ENCODE measurements at places on chromosomes 16 and 17.

- DNase-seq: no peak
Measured at GRCh38 chr17:16345565-16345964, 7.7 kb downstream of the CENPV start.

DNA sequence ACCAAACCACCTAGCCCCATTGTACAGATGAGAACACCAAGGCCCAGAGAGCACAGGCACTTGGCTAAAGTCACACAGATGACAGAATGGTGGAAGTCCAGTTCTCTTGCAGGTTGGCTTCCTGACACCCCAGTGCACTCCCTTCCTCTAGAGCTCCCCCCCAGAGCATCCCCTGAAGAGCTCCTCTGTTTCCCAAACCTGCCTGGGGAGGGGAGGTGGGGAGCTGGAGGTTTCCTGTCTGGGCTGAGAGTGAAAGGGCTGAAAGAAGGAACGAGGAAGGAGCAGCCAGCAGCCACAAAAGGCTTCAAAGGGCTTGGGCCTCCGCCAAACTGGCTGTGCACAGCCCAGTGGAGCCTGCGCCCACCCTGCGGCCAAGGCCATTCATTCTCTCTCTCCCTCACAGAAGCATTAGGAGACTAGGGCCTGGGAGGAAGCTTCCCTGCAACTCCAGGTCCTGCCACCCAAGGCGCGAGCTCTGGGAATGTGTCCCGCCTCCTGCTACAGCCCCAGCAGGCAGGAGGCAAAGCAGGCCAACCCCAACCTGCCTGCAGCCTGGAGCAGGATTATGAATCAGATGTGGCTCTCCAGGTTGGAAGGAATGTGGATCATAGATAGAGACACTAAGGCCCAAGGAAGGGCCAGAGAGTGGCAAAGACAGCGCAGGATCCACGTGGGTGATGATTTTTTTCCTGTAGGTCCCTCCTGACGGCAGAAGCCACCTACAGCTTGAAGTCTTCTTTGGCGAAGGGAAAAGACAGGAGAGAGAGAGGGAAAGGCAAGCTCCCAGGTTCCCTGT lies 913 bp downstream of the SLC13A5 start:
- DNase-seq: no peak

DNA sequence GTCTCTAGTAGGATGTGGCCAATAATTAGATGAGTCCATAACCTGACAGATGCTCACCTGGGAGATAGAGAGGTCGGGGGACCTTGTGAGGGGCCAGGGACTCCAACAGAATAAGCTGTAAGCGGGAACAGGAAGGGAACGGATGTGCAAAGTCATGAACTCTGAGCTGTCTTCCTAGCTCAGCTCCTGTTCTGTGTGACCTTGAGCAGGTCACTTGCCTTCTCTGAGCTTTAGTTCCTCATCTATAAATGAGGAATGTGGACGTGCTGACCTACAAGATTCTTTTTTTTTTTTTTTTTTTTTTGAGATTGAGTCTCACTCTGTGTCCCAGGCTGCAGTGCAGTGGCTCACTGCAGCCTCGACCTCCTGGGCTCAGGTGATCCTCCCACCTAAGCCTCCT lies 58.9 kb downstream of the AKAP1 start:
- no peak for DNase-seq

DNA sequence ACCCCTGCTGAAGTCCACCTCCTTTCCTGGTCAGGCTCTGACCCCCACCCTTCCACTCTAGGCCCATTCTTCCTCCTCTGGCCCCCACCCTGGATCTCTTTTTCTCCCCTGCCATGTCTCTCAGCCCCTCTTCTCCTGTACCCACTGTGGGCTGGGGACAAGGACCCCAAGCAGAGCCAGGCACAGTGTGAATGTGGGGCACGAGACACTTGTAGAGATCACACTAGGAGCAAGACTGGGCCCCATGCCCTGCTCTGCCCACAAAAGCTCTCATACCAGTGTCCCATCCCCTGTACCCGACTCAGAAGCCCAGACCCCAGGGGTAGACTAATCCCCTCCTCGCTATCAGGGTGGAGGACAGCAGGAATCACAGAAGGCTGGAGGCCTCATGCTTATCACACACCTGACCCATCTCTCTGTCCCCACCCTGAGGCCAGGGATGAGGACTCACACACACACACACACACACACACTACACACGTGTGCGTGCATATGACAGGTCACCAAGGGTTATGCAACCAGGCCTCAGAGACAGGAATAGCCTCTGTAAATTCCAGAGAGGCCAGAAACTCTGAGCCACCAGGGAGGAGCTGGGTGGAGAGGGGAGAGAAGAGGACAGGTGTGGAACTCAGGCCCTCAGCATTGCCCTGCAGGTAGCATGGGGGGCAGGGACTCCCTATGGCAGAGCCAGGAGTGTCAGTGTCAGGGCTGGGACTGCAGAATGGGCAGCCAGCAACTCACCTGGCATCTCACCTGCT lies 21.1 kb downstream of the ARHGAP27 start:
- DNase-seq: no peak

- peak; percentile 90 for DNase-seq
Measured at GRCh38 chr17:57874434-57875289, 24.8 kb upstream of the MRPS23 start.

GRCh38 chr17:6078458-6078871 lies 8.3 kb downstream of the WSCD1 start:
- DNase-seq: no peak

GRCh38 chr16:10090816-10091215 lies 91.4 kb downstream of the GRIN2A start:
- no peak for DNase-seq

DNA sequence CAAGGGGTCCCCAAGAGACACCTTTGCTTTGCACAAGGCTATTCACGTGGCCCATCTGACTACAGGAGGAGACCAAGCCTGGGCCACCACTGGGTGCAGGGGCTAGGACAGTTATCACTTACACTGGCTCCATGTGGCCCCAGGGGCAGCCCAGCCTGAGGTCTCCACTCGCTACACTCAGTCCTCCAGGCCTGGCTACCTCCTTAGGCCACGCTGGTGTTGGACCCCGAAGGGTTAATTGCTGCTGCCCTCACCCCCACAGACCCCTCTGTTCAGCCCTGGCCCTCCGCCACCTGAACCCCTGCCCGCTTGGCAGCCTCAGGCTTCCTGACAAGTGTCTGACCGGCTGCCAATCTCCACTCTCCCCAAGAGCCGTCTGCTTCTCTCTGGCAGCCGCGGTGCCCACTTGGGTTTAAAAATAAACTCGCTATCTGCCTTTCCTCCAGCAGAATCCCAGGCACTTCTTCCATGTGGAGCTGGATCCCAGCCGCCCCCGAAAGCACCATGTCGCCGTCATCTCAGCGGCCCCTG lies 27.8 kb downstream of the ADAM11 start:
- no peak for DNase-seq

DNA sequence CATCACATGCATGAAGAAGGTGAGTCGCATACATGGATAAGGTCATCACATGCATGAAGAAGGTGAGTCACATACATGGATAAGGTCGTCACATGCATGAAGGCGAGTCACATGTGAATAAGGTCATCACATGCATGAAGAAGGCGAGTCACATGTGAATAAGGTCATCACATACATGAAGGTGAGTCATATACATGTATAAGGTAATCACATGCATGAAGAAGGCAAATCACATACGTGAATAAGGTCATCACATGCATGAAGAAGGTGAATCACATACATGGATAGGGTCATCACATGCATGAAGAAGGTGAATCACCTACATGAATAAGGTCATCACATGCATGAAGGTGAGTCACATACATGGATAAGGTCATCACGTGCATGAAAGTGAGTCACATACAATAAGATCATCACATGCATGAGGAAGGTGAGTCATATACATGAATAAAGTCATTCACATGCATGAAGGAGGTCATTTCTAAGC lies 105.1 kb upstream of the SDK2 start:
- no peak for DNase-seq

- no peak for DNase-seq
Measured at GRCh38 chr17:38419508-38419981, 8.7 kb upstream of the ARHGAP23 start.

DNA sequence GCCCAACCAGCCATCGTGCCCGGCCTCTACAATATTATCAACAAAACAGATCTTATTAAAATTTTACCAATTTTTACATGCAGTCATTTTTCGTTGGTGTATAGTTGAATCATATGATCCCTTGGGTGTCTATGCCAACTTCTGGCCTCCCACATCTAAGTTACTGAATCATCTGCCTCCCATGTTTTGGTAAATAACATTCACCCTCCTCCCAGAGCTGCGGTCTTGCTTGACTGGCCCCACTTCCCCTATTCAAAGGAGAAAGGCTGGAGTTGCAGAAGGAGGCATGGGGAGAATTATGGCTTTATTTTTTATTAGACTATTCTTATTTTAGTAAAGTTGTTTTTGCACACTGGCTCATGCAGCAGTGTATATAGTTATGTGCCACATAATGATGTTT lies 18.5 kb upstream of the CCL23 start:
- DNase-seq: no peak

DNA sequence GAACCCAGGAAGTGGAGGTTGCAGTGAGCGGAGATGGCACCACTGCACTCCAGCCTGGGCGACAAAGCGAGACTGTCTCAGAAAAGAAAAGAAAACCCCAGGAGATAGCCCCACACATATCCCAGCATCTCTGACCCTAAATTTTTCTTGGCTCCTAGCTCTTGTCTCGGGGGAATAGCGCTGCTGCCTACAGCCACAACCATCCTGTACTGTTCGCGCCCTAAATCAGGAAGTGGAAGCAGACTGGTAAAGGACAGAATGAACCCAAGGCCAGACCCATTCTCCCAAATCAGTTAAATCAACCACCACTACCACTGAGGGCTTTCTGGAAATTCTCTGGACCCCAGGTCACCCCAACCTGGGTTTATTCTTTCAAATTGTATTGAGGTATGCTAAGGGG lies 1.7 kb downstream of the CTDNEP1 start:
- no peak for DNase-seq

GRCh38 chr17:50602836-50603235 lies 31.8 kb upstream of the ABCC3 start:
- no peak for DNase-seq

GRCh38 chr16:56977823-56978430 lies 11.4 kb upstream of the NLRC5 start:
- DNase-seq: no peak

- no peak for DNase-seq
Measured at GRCh38 chr17:21125862-21126261, 902 bp upstream of the DHRS7B start.

DNA sequence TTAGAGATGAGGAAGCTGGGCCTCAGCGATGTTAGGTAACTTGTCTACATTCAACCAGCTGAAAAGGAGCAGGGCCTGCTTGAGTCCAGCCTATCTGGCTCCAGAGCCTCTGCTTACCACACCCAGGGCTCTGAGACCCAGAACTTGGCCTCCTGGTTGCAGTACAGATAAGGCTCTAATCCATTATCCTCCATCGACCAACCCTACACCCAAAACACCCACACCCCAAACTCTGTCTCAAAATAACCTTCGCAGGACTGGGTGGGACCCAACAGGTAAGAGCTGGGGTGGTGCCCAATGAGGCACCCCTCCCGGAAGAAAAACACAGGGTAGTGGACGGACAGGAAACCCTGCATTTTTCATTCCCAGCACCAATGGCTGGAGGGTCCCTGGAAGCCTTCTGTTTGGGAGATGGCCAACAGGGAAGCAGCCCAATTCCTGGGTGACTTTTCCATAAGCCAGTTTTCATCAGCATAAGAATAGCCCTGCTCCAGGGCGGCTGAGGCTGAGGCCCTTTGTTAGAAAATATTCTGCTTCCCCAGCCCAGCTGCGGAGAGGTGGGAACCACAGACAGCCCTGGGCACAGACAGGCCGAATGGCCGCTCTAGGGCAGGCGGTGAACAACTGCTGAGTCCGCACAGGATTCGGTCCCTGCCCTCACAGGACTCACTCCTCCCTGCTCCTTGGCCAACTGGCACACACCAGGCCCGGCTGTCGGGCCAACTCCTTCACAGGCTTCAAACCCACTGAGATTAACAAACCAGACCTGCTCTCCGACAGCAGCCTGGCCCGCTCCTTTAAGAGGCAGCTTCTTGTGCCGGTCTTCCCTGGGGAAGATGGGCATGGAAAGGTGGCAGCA lies 9.8 kb downstream of the SMIM5 start:
- DNase-seq: no peak

GRCh38 chr16:84349862-84350684 lies 18.3 kb upstream of the ATP2C2 start:
- no peak for DNase-seq

DNA sequence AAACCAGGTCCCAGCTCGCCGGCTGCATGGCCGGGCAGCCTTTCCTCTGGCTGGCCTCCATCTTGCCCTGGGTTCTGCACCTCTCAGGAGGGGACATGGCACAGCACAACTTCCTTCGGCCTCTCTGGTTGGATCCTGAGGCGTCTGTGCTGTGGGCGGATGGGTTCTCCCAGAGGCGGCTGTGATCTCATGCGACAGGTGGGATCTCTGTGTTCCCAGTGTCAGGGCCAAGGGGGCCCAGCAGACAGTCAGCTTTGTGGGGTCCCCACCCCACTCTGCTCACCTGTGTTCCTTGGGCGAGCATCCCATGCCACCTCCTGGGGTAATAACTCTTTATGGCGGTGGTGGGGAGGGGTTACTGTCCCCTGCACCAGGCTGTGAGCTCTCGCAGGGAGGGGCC lies 35.8 kb downstream of the FA2H start:
- no peak for DNase-seq

- no peak for DNase-seq
Measured at GRCh38 chr17:44191369-44191768, 4.6 kb downstream of the TMUB2 start.

- peak; percentile 50 for DNase-seq
Measured at GRCh38 chr17:49646391-49647255, 31.3 kb downstream of the SPOP start.

DNA sequence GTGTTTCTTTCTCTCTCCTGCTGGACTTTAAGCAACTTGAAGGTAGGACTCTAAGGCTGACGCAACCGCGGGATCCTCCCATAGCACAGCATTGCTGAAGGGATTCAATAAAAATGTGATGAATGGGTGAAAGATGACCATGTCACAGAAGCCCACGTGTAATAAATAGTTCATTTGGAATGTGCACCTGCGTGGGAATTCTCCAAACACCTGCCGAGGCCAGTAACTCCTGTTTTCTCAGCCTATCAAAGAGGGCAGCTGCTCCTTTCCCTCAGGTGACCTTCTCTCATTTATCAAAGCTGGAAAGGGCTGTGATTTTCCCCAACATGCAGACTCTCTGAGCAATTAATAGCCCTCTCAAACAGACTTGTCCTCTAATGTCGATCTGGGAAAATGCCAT lies 235.7 kb downstream of the STX8 start:
- no peak for DNase-seq

- no peak for DNase-seq
Measured at GRCh38 chr17:43213545-43213944, 1.9 kb downstream of the TMEM106A start.

DNA sequence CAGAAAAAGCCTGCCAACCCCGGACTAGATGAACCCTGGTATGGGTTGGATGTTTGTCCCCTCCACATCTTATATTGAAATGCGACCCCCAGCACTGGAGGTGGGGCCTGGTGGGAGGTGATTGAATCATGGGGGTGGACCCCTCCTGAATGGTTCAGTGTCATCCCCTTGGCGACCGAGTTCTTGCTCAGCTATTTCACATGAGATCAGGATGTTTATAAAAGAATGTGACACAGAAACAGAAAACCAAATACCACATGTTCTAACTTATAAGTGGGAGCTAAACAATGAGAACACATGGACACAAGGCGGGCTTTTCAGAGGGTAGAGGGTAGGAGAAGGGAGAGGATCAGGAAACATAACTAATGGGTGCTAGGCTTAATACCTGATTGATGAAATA lies 576.0 kb upstream of the HSBP1 start:
- DNase-seq: no peak

GRCh38 chr17:74832421-74832820 lies 27.3 kb downstream of the GRIN2C start:
- DNase-seq: no peak

GRCh38 chr16:75097941-75098901 lies 18.4 kb downstream of the LDHD start:
- no peak for DNase-seq
